ENCODE measurements at places on chromosomes 1 and 21. TPM values are rescaled to one million over a fixed set of nuclear protein-coding genes. Genes with fewer than 3 reads are reported as not detected.

KCND3 gene
- 13.3 TPM for total RNA-seq

ZZZ3 gene
- total RNA-seq: 55.6 TPM

OR2M3 gene
- total RNA-seq: not detected

LEMD1 gene
- total RNA-seq: not detected

DNM3 gene
- 9.6 TPM for total RNA-seq

AIM2 gene
- 0.43 TPM for total RNA-seq

CD53 gene
- 18.7 TPM for total RNA-seq

- DNase-seq: peak; percentile 79
Observed at GRCh38 chr1:23122023-23122748, 46.5 kb downstream of the LUZP1 start.

GRCh38 chr1:244614879-244615278 lies 38.0 kb upstream of the DESI2 start:
- DNase-seq: no peak

DNA sequence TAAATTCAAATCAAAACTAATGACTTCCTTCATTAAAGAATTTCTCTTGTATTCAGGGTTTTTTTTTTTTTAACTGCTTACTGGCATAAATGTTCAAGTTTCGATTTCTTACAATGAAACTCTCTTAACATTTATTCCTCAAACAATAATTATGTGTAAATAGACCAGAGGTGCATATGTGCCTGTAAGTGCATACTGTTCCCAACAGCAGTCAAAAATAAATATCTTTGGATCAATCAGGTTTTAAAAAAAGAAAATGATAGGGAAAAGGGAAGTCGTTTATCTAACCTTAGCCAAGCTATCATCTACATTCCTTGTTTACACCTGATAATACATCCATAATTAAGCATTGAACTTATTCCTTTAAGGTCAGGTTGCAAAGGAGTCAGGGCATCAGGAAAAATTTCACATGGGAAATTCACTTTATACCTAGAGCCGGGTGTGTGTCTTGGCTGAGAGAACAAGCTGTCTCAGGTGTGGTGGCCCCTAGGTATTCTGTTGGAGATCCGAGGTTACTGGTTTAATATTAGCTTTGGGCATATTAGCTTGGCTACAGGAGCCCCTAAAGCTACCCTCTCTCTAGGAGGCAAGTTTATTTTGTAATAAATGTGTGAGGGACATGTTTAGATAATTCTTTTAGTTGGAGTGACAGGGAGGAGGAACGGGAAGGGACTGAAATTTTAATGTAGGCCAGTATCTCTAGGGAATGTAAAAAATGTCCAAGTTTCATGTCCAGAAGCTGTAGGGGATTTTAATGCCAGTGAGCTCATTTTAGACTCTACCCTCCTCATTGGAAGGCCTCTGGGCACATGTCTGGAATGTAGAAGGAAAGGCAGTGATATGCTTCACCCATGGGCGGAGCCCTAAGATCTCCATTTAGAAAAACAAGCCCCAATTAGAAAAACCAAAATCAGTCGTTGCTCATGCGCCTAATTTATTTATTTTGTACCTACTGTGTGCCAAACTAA lies 327.9 kb upstream of the PROX1 start:
- no peak for DNase-seq

- no peak for DNase-seq
Observed at GRCh38 chr21:45990049-45990711, 8.6 kb downstream of the COL6A1 start.

DNA sequence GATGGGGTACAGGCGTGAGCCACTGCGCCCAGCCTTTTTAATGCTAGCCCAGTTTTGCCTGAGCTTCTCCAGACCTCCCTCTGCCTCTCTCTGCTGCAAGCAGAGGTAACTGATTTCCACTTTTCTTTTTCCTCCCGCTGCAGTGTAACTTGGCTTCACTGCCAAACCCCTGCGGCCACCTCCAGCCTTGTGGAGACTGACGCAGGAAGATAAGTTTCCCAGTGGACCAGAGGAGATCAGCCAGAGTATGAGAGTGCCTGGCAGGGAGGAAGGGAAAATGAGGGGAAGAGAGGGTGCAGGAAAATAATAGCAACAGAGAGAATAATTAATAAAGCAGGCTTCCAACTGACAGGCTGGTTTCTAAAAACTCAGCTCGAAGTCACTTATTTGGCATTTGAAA lies 143.7 kb downstream of the PCNX2 start:
- DNase-seq: no peak

- DNase-seq: no peak
Observed at GRCh38 chr21:37199057-37199924, 67.8 kb downstream of the VPS26C start.

DNA sequence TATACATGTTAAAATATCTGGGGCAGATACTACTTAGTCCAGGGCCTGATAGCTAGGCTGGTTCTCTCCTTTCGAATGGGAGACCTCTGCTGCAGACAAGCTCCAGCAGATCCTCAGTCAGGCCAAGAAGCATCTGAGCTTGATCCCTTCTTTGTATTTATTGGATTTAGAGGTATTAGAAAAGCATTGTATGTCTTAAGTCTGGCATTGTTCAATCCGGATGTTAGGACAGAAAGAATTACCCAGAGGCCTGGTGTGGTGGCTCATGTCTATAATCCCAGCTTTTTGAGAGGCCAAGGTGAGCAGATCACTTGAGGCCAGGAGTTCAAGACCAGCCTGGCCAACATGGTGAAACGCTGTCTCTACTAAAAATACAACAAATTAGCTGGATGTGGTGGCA lies 21.2 kb upstream of the EYA3 start:
- DNase-seq: peak; percentile 12

DNA sequence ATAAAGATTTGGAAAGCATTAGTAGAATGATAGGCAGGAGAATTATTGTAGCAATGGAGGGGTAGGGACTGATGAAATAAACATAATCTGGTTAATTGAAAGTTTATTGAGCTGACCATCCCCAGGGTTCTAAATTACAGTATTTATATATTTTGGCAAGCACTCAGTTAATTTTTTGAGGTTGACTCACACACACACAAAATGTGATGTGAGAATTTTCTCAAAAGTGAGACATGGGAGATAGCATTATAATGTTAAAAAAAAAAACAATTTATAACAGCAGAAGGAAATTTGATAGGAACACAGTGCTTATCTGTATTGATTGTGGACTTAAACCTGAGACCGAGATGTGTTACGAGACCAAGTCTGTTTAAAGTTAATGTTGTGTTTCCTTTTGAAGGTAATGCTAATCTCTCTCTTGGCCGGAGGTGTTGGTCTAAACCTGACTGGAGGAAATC lies 24.6 kb downstream of the TRIM45 start:
- DNase-seq: no peak

GRCh38 chr1:30976143-30976542 lies 67.6 kb upstream of the SDC3 start:
- no peak for DNase-seq

DNA sequence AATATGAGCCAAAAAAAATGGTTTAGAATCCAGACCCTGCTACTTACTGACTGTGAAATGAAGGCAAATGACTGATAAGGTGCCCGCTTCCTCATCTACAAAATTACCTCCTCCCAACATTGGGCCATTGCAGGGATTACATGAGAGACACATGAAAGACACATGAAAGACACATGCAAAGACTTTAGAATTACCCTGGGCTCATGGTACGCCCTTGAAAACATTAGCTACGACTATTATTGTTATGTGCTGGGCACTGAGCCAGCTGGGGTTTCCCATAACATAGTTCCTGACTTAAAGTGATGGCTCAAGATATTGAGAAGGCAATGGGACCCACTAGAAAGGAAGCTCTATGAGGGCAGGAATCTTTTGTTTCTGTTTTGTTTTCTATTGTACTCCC lies 43.7 kb upstream of the KANK4 start:
- DNase-seq: no peak

GRCh38 chr1:185015631-185016030 lies 29.7 kb upstream of the RNF2 start:
- no peak for DNase-seq

DNA sequence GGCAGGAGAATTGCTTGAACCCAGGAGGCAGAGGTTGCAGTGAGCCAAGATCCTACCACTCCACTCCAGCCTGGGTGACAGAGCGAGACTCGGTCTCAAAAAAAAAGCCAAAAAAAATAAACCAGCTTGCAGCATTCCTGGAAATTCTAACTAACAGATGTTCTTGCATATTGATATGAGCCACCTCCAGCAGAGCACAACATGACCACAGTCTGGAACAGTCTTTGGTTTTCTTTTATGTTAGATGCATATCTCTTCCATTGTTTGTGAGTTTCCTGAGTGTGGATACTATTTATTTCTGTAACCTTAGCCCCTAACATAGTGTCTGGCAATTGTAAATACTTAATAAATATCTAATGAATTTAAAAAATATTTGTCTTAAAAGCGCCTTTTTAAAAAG lies 23.9 kb downstream of the IFNAR1 start:
- DNase-seq: no peak

DNA sequence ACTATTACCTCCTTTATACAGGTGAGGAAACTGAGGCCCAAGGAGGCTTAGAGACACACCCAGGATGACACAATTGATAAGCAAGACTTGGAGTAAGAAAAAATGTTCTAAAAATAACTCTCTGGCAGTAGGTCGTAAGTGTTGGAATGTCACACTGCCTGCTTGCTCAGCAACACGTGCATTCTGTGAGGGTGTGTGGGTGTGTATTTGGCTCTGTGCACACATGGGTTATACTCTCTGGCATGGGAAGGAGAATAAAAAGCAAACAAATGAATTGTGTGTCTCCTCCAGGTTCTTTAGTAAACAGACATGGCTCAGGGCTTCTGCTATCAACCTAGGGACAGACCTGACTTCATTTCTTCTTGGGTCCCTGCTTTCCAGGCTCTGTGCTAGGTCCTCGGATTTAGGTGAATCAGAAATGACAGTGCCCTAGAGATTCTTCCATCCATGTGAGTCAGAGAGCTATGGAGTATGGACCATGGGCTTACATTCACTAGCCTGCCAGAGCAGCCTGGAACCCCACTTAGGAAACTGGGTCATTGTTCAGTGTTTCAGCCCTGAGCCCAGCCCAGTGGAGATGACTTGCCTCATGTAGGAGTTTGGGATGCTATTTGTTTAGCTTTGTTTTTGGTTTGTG lies 72.4 kb downstream of the ELAVL4 start:
- no peak for DNase-seq

DNA sequence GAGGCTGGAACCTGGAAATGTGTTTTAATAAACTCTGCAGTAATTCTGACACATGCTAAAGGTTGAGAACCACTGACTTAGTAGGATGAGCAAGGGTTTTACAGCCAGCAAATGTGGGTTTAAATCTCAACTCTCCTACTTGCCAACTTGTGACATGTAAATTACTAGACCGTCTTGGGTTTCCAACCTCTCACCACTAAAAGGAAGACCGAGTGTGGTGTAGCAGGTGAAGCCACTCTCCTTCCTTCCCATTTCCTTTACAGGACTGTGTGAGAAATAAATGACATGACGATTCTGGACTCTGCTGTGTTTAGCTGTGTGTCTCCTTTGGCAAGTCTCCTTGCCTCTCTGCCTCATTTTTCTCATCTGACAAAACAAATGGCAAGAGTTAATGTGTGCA lies 49.5 kb upstream of the DNAJC6 start:
- no peak for DNase-seq

Data from ascending aorta (tissue), 2 donors.